Activated T-cell treated with anti-CD3 and anti-CD28 coated beads for 24 hours (primary cell): ENCODE measurements at places on chromosomes 7 and 10.

DNA sequence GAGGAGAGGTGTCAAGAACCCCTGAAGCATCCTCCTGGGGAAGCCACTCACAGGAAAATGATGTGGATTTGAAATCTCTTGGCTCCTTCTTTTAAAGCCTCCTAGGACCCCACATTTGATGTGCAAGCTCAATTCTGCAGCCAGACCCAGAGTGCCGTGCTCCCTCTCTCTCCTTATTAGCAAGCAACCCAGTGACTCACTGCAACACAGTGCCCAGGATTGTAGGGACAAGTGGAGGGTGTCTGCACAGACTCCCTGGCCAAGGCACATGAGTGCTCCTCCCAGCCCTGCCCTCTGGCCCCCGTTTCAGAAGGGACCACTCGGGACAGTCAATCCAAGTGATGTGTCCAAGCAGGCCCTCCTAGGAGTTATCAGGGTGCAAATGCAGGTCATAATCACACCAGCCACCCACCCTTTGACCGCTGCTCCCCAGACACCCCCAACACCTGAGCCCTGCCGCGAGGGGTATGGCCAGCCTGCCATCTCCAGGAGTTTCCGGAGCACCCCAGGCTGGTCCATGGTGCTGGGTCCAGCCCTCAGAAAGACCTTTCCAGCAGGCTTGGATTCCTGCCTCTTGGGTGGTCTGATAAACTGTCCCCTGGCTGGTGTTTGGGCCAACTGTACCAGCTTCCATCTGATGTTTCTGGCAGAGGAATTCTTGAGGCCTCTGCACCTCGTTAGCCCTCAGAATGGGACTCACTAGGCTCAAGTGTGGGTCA, 54.5 kb upstream of the CXCL12 start:
- DNase-seq = no peak

GRCh38 chr10:17026686-17027485, 102.7 kb downstream of the CUBN start:
- DNase-seq = peak; percentile 63

DNA sequence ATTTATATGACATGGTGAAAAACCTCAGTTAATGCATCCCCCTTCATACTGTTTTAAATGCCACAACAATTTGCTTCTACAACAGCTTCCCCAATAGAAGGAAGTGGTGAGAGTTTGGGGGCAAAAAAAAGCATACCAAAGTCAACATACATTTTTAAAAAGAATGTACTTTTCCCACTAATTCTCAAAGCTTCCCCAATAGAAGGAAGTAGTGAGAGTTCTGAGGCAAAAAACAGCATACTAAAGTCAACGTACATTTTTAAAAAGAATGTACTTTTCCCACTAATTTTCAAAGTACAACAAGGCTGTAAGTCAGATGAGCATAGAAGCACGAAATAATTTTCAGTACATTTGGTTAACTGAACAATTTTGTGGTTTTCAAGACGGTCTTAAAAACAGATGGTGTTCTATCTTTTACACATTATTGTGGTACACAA, 24.0 kb downstream of the WASL start:
- DNase-seq = no peak

DNA sequence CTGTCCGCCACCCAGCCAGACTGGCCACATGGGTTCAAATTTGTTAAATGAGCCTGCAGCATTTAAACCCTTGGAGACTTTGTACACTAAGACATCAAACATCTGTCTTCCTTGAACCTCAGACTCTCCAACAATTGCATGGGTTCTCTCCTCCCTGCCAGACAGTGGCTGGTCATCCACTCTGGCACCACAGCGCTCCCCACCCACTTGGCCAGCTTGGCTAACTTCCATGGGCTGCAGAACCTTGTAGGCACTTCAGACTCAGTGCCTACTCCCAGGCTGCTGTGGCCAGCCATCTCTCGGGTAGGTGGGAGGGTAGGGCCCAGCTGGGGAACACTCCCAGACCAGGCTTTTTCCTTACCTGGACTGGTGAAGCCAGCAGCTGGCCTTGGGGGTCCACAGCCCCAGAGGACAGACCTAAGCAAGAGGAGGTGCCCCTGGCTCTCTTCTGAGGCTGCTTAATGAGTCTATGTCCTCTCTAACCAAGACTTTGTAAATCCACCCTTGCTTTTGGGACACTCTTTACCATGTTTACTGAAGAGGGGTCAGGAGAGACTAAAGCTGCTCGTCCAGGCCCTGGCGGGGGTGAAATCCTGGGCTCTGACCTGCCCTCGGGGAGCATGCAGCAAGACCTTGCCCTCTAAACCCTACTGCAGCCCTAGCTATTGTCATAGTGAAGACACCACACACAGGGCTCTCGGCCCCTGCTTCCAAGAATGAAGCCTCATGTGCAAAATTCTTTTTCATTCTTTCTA, 82.7 kb downstream of the ARHGAP22 start:
- DNase-seq = no peak

DNA sequence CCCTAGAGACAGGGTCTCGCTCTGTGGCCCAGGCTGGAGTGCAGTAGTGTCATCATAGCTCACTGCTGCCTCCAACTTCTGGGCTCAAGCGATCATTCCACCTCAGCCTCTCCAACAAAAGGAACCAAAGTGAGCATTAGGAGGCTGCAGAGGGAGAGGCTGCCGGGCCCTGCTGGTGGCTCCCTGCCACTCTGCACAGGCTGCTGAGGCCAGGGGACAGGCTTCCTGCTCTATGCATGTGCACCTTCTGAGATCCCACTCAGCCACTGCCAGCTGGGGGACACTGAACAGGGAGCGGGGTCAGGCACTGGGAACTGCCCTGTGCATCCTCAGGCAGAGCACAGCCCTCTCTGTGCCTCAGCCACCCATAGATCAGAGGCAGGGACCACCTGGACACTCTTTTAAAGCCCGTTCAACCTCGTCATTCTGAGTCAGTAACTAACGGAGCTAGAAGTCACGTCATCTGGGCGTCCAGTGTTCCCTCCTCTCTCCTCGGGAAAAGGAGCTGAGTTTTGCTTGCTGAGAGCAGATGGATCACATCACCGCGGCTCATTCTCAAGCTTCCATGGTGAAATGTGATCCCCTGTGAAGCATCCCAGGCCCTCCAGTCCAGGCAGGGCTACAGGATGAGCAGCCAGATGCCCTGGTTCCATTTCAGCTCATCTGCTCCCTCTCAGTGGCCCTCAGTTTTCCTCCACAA, 109.6 kb downstream of the MYL10 start:
- no peak for DNase-seq

DNA sequence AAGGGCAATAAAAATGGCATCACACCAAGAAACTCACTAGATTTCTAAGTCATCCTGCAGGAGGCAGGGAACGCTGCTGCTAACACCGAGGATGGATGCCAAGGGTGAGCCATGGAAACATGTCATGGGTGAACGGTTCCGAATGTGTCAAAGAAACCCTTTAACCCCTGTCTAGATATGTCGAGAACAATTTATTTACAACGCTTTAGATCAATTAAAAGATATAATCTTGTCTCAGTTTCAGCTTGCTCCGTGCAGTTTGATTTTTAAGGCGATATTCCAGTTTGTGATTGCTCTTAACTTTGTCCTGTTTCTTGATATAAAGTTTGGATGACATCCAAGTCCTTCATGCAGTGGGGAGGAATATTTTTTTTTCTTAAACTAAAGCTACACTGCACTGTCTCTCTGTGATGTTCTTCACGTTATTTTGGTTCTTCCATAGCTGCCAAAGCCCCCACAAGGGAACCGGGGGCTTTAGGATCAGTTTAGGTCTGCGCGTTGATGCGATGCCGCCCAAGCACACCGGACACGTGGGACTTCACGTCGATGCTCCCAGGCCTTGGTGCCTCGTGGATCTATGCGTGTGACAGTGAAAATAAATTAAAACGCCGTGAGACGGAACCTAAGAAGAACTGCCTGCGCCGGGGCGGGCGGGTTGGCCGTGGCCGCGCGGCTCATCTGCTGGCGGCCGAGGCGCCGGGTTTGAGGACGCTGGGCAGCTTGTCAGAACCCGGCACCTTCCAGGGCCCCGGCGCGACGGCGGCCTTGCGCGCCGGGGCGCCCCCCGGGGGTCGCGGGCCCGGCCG, 220.3 kb downstream of the PHTF2 start:
- DNase-seq = no peak

- DNase-seq = peak; percentile 51
Observed at GRCh38 chr10:101693978-101694673, 844 bp downstream of the FBXW4 start.

- DNase-seq = no peak
Observed at GRCh38 chr7:84202855-84203254, 8.3 kb upstream of the SEMA3A start.

- no peak for DNase-seq
Observed at GRCh38 chr7:94649450-94649849, 6.5 kb downstream of the SGCE start.

GRCh38 chr10:71187600-71187999, 24.8 kb upstream of the UNC5B start:
- DNase-seq = no peak

DNA sequence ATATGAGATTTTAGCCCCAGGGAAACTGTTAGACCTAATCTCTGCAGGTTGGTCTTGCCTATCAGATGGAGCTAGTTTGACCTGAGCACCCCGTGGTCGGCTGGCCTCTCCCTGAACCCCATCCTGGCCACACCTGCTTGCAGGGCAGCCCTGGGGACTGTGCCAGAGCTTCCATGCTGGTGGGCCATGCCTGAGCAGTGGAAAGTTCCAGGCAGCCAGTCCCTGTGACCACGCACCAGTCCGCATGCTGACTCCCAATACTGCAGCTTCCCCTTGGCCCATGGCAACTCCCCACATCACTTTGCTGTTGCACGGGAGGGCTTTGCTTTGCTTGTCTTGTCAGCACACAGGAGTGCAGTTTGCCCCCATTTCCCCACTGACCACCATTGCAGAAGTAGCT, 427.8 kb upstream of the SEMA3D start:
- DNase-seq = no peak

DNA sequence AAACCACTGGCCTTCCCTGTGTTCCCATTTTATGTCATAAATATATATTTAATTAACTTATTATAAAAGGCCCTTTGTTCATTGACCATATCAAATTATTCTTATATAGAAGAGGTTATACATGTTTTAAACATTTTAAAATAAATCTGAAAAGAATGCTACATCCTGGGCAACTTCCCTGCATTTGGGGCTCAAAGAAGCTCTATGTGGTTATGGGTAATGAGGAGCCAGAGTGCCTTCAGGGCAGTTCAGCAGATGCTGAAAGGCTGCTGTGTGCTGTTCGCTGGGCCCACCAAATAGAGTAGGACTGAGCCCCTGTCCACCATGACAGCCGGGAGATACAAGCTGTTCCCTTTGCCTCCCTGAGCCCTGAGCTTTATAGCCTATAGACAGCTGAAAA, 35.9 kb downstream of the HTRA1 start:
- no peak for DNase-seq

DNA sequence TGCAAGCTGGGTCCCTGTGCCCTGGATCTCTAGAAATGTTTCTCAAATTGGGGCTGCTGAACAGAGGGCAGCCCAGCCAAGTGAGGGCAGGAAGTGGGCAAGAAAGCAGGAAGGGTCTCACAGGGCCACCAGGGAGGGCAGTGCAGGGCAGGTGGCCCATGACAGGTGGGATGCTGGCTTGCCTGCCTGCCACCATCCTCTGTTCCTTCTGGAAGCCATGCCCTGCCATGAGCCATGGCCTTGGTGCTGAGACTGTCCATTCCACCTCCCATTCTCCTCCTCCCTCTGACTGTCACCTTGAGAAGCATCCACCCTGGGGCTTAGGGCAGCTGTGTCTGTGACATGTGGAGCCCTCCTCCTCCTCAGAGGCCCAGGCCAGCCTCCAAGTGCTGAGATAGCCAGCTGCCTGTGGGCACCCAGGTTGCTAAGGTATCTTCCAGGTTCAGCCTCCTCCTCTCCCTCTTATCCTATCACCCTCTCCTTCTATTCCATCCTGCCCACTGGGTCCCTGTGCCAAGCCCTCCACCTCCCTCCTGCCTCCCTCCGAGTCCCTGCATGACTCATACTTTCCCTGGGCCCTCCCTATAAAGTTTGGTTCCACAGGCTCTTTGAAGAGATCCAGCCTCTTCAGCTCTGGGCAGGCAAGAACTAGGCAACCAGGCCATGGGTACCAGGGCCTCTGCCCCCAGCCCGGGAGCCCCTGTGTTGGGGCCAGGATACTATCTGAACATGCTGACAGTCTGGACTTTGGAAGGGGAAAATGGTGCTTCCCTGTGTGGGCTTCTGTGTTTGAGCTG, 1.3 kb downstream of the VSIR start:
- peak; percentile 55 for DNase-seq

DNA sequence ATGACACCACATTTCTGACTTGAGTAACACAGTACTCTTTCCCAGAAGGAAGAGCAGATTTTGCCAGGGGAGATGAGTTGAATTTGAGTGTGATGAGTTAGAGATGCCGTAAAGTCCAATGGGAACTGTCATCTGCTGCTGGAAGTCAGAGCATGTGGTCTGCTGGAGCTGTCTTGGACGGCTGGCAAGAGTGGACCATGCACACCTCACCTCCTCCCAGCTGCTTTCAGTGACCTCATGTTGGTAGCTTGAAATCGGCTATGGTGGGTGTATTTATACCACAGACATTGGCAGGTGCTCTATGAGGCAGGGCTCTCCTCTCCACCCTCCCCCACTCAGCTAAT, 82.3 kb downstream of the COL13A1 start:
- DNase-seq = no peak

DNA sequence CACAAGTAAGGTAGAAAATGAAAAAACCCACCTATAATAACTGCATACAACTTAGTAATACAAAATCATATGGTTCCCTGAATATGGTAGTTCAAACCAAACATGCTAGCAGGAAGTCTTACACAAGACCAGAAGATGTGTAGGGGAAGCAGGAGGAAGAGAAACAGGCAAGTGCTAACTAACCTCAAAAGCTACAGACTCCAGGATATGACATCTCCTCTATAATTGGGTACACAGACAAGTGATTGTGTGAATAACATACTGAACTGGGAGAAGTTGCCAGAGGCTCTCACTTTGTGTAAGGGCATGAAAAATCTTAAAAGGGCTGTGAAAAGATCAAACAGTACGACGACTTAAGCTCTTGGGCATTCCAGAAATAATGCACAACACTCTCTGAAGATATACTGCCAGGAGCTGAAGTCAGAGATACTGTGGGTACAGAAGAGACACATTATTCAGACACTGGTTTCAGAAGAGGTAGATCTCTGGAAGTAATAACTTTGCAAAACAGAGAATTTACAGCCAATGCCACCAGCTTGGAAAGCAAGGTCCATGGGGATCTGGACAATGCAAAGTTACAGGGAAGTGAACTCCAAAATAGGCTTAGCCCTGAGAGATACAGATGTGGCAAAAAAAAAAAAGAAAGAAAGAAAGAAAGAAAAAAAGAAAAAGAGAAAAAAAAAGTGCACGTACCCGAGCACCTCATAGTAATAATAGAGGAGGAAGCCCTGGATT, 767.2 kb downstream of the TNS3 start:
- DNase-seq = no peak

- DNase-seq = no peak
Observed at GRCh38 chr10:6492896-6493295, 87.2 kb downstream of the PRKCQ start.
